ENCODE measurements at places on chromosomes 12 and 14.

DNA sequence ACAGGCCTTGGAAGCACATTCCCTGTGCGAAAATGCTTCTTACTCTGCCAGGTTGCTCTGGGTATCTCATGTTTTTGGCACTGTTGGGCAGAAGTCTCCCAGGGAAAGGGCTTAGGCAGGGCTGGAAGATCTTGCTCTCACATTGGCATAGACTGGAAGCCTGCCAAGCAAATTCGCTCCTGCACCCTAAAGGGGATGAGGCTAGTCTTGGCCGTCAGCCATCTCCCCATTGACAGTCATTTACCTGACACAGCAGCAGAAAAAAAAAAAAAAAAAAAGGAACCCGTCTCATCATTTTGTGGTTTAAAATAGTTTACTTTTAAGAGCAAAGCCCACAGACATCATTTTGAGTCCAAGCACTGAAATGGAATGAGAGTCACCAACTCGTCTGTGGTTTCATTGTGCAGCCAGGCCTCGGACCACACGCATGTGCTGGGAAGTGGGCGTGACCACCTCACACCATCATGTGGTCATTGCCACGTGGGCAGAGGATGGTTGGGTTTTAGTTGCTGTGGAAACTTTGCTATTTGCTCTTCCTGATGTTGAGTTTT, 84.8 kb downstream of the NRXN3 start:
- peak; percentile 34 for DNase-seq

- peak; percentile 65 for DNase-seq
These were observed 1482.5 kb upstream of the TMEM132C start for GRCh38 chr12:126784328-126784921.

GRCh38 chr12:88416155-88416554, 164.1 kb downstream of the KITLG start:
- no peak for DNase-seq

DNA sequence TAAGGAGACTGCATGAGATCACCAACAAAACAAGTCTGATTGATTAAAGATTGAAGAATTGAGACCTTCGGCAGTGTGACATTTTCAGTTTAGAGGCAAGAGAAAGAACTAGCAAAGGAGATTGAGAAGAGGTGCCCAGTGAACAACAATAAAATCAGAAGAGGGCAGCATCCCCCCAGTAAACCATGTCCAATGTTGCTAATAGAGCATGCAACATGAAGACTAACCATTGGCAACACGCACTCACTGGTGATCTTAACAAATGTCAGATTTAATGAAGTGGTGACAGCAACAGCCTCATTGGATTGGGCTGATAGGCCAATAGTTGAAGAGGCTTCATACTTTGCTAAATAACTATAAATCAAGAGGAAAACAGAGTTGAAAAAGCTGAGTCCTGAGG, 20.7 kb upstream of the TAS2R14 start:
- DNase-seq: no peak

DNA sequence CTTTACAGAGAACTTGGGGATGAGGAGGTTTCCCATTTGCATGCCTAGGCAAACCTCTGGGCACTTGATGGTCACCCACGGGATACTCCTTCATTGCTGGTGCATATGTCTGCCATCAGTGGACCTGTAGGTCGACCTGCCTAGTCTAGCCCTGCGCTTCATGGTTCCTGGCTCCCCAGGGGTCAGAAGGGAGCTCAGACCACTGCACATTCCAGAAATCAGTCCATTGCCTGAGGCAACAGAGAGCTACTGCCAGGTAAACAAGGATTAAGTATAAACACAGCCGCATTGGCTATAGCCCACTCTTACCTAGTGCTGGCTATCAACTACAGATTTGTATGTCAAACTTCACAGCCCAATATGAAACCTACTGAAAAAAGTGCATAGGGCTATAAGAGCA, 476.4 kb downstream of the SOX5 start:
- no peak for DNase-seq

- no peak for DNase-seq
These were observed 77.5 kb downstream of the GALNT9 start for GRCh38 chr12:132251741-132252490.

- no peak for DNase-seq
These were observed 182.0 kb downstream of the CACNA1C start for GRCh38 chr12:2234646-2235350.

DNA sequence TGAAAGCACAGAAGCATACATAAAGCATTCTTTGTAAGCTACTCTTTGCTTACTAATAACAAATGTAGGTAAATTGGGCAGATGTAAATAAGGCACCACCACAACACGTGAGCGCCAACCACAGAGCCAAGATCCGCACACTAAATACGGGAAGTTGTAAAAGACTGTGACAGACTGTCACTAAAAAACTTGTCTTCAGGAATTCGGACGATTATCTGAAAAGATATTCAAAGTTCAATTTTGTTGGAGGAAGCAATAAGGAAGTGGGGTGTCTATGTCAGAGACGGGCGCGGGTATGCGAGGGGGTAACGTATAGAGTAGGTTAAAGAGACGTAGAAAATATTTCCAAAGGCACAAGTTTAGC, 1.5 kb upstream of the HSP90B1 start:
- peak; percentile 80 for DNase-seq

GRCh38 chr12:72191761-72192160, 80.4 kb upstream of the TRHDE start:
- DNase-seq: no peak

DNA sequence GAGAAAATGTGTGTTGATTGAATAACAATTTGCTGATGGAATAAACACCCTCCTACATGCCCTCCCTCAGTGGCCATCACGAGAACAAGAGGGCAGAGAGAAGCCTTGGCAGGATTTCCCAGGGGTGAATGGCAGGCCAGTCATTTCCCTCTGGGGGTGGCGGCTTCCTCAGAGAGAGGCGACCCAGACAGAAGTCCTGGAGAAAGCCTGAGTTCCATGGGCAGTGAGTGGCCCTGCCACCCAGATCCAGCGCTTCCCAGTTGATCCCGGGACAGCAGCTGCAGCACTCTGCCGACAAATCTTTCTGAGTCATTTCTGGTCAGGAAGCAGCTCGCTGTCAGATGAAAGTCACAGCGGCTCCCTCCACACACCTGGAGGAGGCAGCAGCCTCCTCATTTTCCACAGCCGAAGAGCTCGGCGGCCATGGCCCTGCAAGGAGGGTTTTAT, 123.0 kb downstream of the SCARB1 start:
- no peak for DNase-seq

GRCh38 chr12:92030618-92031017, 115.0 kb downstream of the BTG1 start:
- peak; percentile 89 for DNase-seq

DNA sequence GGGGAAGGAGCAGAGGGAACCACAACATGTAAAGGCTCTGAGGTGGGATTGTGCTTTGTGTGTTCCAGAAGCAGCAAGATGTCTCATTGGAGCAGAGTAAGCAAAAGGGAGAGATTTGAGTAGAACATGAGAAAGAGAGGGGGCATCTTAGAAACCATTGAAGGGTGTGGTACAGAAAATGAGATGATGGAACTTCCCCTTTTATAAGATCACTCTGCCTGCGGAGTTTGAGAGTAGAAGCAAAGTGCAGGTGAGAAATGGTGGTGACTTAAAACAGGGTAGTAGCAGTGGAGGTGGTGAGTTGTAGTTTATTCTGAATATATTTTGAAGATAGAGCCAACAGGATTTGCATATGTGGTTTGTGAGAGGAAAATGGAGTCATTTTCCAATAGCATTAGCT, 56.0 kb downstream of the FBXO34 start:
- peak; percentile 63 for DNase-seq

DNA sequence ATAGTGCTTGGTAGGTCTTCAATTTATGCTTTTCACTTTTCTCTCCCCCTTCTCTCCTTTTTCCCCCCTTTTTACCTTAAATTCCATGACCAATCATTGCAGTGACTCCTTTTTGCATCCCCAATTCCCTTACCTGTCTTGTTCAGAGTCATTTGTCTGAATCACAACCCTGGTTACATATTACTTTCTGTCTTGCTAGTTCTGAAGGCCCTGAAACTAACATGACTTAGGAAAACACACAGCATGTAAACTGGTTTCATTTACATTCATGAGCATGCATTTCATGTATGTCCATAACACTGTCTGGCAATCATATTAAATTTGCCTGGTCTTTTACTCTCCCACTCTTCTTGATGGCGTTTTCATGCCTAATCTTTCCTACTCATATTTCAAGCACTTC, 20.3 kb upstream of the FOXG1 start:
- DNase-seq: no peak

GRCh38 chr12:124495194-124495983, 72.0 kb downstream of the NCOR2 start:
- no peak for DNase-seq

GRCh38 chr14:70020352-70021170, 141.3 kb downstream of the SMOC1 start:
- peak; percentile 39 for DNase-seq

DNA sequence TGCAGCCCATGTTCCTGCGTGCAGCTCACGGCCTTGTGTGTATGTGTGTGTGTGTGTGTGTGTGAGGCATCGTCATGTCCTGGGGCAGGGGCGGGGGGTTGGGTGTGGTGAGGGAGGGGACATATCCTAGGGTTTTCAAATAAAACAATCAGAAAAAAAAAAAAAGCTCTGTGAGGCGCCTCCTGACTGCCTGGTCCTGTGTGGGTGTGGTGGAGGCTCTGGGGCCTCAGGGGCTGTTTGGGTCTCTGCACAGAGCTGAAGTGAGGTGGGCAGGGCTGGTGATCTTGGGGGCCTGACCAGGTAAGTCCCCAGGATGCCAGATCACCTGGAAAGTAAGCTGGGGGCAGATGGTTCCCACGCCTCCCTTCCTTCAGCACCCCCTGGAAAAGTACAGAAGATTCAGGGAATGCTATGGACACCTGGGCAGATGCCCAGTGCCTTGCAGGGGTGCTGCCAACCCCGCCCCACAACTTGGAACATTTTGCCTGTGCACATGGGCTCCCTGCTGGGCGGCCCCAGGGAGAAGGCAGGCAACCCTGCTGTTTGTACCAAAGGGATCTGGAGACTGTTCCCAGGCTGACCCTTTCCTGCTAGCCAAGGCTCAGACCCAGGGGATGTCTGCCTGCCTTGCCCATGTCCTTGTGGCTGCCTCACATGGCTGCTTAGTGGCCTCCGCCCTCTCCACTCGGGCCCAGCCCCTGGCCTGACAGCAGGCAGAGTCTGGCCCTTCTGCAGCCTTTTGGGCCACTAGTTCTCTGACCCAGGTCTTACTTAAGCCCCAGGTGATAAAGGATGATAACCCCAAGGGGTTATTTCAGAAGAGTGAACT, 28.8 kb downstream of the CLSTN3 start:
- no peak for DNase-seq

DNA sequence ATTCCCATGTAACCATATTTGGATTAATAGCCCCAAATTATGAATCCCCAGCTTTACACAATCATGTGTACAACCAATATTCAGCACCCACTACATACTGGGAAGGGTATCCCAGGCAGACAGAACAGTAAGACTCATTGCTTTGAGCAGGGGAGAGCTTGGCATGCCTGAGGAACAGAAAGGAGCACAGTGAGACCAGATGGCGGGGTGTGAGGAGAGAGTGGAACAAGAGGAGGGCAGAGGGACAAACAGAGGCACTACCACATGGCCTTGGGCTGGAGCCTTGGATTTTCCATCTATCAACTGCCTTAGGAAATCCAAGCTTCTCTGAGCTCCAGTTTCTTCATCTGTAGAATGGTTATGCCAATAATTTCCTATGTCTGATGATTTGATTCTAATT, 3.8 kb downstream of the DGKA start:
- DNase-seq: no peak

GRCh38 chr12:19409376-19409775, 29.9 kb upstream of the AEBP2 start:
- DNase-seq: no peak

GRCh38 chr14:32319368-32320049, 9.6 kb upstream of the AKAP6 start:
- DNase-seq: no peak

DNA sequence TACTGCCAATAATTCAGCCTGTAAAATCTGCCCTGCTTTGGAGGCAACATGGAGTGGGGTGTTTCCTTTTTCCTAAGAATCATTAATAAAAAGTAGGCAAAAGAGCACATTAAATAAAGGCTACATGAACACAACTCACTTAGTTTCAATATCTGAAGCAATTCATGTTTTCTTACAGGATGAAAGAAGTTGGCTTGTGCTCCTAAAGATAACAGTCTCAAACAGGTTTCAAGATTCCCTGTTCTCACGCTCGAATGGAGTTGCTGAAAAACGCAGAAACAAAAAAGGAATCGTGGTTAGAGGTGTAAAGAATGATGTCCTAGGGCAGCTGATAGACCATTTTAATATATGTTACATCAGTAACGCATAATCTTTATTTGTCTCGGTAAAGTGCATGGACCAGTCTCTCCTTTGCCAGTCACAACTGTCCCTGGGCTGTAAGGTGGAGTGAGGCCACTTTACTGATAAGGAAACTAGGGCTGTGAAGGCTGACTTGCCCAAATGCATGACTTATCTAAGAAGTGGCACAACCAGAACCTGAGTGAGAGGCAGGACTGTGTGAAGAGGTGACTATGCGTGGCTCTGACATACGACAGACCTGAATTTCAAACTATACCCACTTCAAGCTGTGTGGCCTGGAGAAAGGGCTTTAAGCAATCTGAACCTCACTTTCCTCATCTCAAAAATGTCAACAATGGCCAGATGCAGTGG, 12.6 kb downstream of the GIT2 start:
- DNase-seq: peak; percentile 49

DNA sequence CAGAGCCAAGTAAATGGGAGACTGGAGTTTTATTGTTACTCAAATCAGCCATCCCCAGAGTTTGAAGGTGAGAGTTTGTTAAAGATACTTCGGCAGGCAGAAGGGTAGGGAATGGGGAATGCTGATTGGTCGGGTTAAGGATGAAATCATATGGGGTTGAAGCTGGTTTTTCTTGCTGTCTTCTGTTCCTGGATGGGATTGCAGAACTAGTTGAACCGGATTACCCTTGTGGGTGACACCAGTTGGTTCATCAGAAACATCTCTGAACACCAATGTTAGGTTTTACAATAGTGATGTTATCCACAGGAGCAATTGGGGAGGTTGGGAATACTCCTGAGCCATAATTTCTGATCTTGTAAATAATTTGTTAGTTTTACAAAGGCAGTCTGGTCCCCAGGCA, 18.7 kb upstream of the SMCO2 start:
- no peak for DNase-seq

DNA sequence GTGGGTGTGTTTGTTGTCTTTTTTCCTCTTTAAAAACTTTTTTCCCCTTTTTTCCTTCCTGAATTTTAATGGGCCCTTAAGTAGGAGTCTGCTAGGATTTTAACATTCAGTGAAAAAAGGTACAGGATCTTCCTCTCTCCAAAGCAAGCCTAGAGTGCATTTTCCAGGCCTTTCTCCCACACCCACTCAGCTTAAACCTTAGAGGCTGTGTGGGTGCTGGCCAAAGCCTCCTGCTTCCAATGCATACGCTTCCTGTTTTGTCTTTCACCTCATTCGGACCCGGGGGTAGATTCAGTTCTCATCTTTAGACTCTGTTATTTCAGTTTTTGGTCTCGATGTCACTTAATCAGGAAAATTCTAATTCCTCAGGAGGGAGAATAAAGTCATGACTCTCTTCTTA, 51.2 kb downstream of the TMEM30B start:
- no peak for DNase-seq

DNA sequence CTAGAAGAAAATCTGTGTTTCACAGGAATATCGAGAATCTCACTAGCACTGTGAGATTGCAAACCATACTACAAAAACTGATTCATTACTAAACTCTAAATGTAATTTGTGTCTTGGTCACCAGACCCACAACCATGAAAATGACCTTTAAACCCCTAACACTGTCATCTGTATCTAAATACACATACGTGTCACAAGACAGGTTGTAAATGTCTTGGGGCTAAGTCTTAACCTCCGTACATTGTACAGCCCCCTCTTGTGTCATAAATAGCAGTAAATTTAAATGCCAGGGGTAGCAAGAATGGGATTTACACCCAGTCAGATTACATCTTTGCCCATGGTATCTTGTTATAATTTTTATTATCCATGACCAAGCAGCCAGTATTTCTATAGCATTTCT, 117.3 kb downstream of the GPR135 start:
- no peak for DNase-seq
